ENCODE measurements at places on chromosomes 2 and 18.

DNA sequence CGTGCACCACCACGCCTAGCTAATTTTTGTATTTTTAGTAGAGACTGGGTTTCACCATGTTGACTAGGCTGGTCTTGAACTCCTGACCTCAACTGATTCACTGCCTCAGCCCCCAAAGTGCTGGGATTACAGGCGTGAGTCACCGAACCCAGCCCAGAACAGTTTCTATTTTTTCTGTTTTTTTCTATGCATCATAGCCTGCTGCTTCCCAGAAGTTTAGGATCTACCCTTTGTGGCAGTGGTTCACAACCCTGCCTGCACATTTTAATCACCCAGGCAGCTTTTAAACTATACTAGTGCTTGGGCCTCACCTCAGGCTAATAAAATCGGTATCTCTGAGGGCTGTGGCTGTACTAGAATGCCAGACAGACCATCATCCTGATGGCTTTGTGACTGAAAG is 39.7 kb upstream of the SOCS6 start:
- no peak for DNase-seq

- peak; percentile 74 for DNase-seq
Observed at GRCh38 chr2:69914164-69914949, 552 bp upstream of the MXD1 start.

- no peak for DNase-seq
Observed at GRCh38 chr2:60862642-60863041, 18.7 kb upstream of the REL start.

DNA sequence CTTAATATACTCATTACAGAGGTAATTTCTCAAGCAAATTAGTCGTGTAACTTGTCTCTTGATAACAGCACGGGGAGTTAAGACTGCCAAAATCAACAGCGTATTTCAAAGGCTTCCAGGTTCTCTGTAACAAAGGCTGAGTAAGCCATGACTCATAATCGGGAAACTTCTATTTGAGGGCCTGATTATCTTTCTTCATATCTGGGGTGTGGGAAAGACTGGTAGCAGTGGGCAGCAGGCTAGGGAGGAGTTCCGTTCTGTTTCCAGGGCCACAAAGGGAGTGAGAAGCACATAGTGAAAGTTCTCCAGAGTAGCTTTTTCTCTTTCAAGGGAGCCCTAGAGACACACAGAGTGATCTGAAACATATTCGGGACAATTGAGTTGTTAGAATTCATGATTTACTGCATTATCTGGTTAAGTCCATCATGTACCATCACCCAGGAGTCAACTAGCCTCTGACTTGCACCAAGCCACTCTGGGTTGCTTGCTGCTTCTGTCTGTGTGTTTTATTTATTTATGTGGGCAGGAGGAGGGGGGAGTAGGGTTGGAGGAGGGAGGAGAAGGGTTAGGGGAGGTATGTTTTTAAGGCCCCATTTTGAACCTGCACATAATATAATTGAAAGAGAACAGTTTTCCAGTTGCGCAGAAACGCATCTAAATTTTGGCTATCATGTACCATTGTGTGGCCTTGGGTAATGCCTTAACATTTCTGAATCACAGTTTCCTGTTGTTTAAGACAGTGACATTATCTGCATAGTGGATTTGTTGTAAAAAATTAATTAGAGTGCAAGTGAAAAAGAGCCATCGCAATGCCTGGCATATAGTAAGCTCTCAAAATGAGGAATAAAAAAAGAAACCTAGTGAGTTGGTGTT is 80.5 kb upstream of the ITPRID2 start:
- DNase-seq, result no peak
